Liver (tissue), 10 donors: ENCODE measurements at places on chromosomes 7 and 10. TPM values are rescaled to one million over a fixed set of nuclear protein-coding genes. Genes with fewer than 3 reads are reported as not detected.

Gene WIPF3
- total RNA-seq: not detected

Gene TFPI2
- total RNA-seq: 1.5 TPM

Gene DYNC1I1
- total RNA-seq: 0.28 TPM

Gene NYAP1
- 0.09 TPM for total RNA-seq

Gene PRKRIP1
- total RNA-seq: 15.8 TPM

Gene ST7
- 28.3 TPM for total RNA-seq

Gene CFAP70
- total RNA-seq: 2.3 TPM

Gene PTF1A
- total RNA-seq: not detected

Gene CELF2
- total RNA-seq: 8.5 TPM

Gene ZNF775
- total RNA-seq: 0.33 TPM

Gene ZFYVE27
- 14.6 TPM for total RNA-seq

Gene NUTM2A
- total RNA-seq: 1.9 TPM

Gene NOS3
- 5.4 TPM for total RNA-seq

Gene SPAM1
- not detected for total RNA-seq

Gene ZNF273
- total RNA-seq: 0.92 TPM

Gene SLC26A5
- 0.67 TPM for total RNA-seq

Gene SEMA3E
- total RNA-seq: not detected

Gene AS3MT
- 38.1 TPM for total RNA-seq

Gene ANKRD2
- total RNA-seq: not detected

Gene FBXL13
- total RNA-seq: 0.70 TPM

Gene NOM1
- 11.4 TPM for total RNA-seq

Gene HMX3
- total RNA-seq: not detected

Gene HKDC1
- 5.6 TPM for total RNA-seq

Gene CAV2
- 6.8 TPM for total RNA-seq

Gene CLCN1
- not detected for total RNA-seq

Gene TLL2
- total RNA-seq: 0.08 TPM

Gene EBLN1
- total RNA-seq: not detected

Gene CHST3
- total RNA-seq: 1.1 TPM

Gene TUBB8
- not detected for total RNA-seq

Gene PNLIP
- 0.14 TPM for total RNA-seq

Gene CHCHD2
- 182 TPM for total RNA-seq

Gene SPDYE1
- total RNA-seq: not detected

Gene NODAL
- not detected for total RNA-seq

Gene SAMD8
- total RNA-seq: 5.2 TPM

Gene PRPS1L1
- not detected for total RNA-seq

Gene PNLIPRP1
- not detected for total RNA-seq

Gene ZNF804B
- total RNA-seq: not detected

Gene CD36
- 68.9 TPM for total RNA-seq

Gene ENTPD1
- total RNA-seq: 6.4 TPM

Gene CABCOCO1
- total RNA-seq: 0.09 TPM

Gene CLRN3
- 5.7 TPM for total RNA-seq
